ENCODE measurements at places on chromosomes 1 and 21.
A peak's percentile ranks its signal among the peaks of the same experiment; 100 is the strongest.

GRCh38 chr1:214427871-214428277 is 123.5 kb downstream of the PTPN14 start:
- peak; percentile 48 for DNase-seq

DNA sequence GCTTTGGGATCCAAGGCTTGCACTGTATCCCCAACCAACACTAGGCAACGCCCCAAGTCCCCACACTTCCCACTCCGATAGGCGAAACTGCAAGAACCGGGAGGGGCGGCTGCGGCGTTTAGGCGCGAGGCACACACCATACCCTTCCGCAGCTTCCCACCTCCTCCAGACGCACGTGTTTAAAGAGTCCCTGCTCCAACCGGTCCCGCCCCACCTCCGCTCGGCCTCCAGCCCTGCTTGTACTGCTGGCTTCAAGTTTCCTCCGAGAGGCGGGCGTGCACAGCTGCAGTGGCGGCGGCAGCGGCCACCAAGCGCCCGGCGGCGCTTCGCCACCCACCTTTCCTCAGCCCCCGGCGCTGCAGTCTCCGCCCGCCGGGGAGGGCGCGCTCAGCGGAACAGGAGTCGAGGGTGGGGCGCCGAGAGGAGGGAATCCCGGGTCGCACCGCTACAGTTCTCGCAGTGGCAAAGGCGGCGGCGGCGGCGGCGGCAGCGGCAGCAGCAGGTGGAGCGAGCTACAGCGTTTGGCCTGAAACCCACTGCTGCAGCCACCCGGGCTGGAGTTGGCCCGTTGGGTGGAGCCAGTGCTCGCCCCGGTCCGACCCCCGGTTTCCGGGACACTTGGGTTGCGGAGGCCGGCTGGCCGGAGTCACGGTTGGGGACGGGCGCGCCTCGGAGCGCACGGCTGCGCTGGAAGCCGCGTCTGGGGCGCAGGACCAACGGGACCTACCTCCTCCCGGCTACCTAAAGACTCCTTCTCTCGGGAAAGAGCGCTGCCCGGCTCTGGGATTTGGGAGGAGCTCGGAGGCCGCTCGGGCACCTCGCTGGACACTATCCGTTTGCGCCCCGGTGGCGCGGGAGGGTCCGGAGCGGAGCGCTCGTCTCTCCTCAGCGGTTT is at the start of gene CNIH3:
CNIH3 (plus strand) TSS at position 457 of the 895 bp plus-strand sequence. CDS start 858 bp downstream, outside the sequence.
- DNase-seq: peak; percentile 92

DNA sequence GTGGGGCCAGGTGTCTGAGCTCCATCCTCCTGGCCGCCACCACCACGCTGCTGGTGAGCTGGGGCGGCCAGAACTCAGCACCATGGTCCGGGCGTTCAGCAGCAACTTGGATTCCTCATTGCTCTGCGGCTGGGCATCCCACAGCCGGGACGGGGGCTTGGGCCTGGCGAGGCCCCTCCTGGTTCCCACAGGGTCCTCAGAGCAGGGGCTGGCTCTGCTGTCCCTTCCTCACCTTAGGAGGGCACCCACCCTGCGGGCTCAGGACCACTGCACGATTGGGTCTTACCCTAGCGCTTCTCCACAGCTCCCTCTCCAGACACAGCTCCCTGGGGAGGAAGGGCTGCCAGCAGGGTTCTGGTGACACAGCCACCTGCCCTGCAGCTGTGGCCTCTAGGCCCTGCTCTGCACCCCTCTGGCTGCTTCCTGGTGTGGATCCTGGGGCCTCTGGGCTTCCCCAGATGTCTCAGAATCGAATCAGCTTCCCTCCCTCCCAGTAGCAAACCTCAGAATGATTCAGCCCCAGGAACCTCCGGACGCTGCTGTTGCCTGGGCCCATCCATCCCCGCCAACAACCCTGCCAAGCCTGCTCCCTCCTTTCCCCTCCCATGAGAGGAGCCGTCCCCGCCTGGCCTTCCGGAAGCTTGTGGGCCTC is 25.0 kb downstream of the CRYAA start:
- DNase-seq: no peak

DNA sequence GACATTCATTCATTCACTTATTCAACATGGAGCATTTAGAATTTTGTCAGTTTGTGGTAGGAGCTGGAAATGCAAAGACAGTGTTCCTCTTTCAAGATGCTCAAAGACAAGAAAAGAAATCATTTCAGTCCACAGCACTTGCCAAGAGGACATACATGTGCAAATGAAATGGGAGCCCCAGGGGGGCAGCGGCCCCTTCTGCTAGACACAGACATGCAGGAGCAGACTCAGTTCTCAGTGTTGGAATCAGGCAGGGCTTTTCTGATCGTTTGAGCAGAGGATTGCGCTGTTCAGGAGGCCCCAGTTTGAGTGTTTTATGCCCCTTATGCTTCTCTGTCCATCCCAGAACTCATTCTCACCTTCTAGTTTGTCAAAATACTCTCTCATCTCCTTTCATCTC is 35.6 kb upstream of the VASH2 start:
- no peak for DNase-seq

- no peak for DNase-seq
These were observed 108.8 kb downstream of the NAV1 start for GRCh38 chr1:201647722-201648065.

DNA sequence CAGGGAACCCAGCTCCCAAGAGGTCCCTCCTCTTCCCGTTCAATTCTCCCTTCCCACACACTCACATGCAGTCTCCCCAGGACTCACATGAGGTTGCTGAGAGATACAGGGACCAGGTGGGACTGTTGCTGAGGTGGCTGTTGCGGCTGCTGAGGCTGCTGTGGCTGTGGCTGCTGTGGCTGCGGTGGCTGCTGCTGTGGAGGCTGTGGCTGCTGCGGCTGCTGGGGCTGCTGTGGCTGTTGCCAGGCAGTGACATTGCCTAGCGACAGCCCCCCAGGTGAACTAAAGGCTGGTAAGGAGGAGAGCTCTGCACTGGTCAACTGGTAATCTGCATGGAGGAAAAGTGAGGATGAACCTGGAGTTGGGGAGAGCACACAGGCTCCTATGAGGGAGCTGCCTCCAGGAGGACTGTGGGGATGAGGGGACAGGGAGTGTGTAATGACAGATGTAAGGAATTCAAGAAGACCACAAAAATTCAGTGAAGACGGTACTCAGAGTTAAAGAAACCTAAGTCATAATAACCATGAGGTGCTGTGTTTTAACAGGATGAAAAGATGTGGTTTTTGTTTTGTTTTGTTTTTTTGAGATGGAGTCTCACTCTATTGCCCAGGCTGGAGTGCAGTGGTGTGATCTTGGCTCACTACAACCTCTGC is 31.8 kb downstream of the MEF2D start:
- no peak for DNase-seq

DNA sequence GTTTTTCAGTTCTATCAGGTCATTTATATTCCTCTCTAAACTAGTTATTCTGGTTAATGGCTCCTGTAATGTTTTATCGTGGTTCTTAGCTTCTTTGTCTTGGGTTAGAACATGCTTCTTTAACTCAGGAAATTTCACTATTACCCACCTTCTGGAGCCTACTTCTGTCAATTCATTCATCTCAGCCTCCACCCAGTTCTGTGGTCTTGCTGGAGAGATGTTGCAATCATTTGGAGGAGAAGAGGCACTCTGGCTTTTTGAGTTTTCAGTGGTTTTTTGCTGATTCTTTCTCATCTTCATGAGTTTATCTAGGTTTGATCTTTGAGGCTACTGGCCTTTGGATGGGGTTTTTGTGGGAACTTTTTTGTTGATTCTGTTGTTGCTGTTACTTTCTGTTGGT is 213.0 kb downstream of the BRINP2 start:
- no peak for DNase-seq

DNA sequence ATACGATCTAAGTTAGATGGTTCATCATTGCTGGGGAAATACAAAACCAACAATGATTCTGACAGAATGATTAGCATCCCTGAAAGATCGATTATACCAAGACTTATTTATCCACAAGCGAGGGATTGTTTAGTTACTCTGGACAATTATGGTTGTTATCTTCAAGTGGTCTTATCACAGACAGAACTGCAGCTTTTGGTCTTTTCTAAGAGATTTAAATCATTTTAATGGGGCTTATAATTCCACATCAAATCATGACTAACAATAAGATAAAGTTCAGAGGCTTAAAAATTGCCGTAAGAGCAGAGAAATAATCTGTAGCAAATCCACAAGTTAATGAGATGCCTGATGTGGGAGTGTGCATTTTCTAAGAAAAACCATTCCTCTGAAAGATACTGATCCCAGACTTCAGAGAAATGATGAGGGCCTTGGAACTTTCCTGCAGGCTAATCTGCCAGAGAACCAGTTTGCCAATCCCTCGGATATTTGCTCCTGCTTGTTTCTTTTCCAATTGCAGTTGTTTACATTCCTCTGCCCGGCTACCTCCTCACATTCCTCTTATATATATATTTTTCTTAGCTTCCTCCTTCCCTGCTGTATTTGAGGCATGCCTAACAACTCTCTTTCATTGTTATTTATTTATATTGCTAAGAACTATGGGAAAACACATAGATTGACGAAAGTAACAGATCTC is 134.8 kb downstream of the BACH1 start:
- DNase-seq: no peak

GRCh38 chr1:19861034-19861433 is 21.2 kb upstream of the OTUD3 start:
- no peak for DNase-seq

DNA sequence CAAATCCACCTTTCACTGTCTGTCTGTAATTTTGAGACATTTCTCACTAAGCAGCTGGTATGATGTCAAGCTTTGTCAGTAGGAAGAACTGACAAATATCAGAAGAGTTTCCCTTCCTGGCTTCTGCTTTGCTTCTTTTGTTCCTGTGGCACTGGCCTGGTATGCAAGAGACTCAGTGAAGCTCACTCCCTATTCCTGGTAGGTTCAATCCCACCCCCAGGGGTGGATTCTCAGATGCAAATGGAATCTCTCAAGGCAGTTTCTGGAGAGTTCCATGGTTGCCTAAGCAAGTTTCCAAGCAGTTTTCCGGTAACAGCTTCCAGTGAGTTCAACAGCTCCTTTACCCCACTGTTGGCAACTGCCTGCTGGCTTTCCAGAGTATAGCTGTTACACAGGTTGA is 683.4 kb downstream of the PTPRC start:
- no peak for DNase-seq

DNA sequence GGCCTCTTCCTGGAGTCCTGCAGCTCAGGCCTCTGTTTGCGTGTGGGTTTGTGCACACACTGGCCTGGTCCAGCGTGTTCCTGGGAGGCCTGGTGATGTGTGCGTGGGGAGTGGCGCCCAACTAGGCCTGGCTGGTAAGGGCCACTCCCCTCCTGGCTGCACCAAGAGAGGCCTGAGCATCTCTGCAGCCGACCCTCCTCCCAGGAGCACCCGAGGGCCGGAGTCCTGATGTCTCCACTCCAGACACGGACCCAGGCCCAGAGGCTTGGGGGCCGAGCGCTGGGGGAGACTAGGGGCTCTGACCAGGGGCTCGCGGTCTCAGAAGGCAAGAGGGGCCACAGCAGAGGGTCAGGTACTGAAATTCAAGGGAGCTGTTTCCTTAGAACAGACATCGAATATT is 33.3 kb downstream of the MORN1 start:
- DNase-seq: no peak

DNA sequence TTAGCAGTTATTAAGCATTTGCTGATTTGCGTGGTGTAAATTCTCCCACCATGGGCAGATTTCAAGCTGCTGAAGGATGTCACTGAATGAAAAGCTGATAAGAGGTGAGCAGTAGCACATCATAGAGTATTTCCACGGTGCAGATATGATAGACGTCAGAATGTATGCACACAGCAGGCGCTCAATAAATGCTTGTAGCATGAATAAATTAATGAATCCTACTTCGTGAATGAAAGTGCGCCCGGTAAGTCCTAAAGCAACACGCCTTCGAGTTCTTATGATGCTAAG is 510 bp upstream of the UBIAD1 start:
- DNase-seq: no peak

- no peak for DNase-seq
These were observed 10.9 kb downstream of the RD3 start for GRCh38 chr1:211480941-211481545.

GRCh38 chr1:199545780-199546179 is 481.7 kb upstream of the NR5A2 start:
- no peak for DNase-seq

DNA sequence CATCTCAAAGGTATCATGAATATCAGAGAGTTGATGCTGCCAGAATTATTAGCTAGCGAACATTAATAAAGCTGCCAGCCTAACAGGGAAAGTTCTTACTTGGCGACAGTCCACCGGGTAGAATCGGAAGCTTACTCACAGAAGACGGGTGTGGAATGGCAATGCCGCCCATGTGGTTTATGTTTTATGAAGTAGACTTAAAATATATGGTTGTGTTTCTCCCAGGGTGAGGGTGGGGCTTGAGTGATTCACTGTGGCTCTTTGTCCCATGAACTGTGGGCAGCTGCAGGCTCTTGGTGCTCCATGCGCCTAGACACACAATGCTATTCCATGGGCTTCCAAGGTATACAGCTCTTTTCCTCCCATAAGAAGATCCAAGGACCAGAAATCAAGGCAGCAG is 162.7 kb downstream of the PIGK start:
- DNase-seq: no peak

GRCh38 chr1:74689621-74690363 is 16.2 kb upstream of the ERICH3 start:
- peak; percentile 94 for DNase-seq

GRCh38 chr21:41048623-41049022 is 119.3 kb upstream of the BACE2 start:
- no peak for DNase-seq

DNA sequence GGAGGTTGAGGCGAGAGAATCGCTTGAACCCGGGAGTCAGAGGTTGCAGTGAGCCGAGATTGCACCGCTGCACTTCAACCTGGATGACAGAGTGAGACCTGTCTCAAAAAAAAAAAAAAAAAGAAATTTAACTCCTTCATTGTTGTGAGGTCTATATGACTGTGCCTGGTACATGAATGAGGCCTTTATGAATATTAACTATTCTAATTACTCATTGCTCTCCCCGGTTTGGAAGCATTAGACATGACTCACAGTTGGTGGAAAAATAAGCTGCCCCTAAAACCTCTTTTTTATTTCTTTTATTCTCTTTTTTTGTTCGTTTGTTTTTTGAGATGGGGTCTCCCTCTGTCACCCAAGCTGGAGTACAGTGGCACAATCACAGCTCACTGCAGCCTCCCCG is 3.3 kb downstream of the NPPB start:
- DNase-seq: no peak

GRCh38 chr1:22376546-22376945 is 75.1 kb upstream of the ZBTB40 start:
- no peak for DNase-seq

GRCh38 chr21:43575473-43575844 is 83.8 kb downstream of the HSF2BP start:
- no peak for DNase-seq

GRCh38 chr1:107897438-107898345 is 67.3 kb downstream of the VAV3 start:
- DNase-seq: no peak

- DNase-seq: peak; percentile 98
These were observed 5.2 kb upstream of the RERE start for GRCh38 chr1:8822373-8823294.

All from NCI-H510A treated with DMSO at 0.1 percent for 48 hours (cell line).